ENCODE measurements at places on chromosomes 5 and 9.
A peak's percentile ranks its signal among the peaks of the same experiment; 100 is the strongest.

DNA sequence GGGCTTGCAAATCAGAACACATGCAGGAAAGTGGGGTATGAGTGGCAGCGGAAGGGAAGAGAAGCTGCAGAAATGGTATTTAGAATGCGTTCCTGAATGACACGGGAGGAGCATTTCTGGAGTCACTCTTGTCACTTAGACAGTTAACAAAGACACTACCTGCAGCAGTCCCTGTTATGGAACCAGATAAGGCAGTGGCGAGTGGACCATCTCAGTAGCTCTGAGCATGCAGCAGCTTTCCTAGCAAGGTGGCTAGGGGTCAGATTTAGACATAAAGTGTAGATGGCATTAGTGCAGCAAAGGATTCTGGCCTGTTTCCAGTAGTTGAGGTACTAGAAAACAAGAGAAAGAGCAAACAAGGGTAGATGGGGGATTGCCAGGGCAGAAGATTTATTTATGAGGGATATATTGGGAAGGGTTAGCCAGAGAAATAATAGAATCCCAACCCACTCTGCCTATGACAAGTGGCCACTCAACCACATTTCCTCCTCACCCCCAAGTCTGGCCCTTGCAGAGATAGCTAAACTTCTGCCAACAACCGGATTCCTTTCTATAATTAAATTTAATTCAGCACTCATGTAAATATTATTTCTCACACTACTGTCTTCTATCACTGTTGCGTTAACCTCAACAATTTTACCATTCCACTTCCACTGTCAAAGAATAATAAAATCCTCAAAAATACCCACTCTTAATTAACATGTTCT, 201.6 kb downstream of the DCP2 start:
- no peak for DNase-seq

GRCh38 chr5:132460846-132461568, 29.6 kb downstream of the IRF1 start:
- no peak for DNase-seq

DNA sequence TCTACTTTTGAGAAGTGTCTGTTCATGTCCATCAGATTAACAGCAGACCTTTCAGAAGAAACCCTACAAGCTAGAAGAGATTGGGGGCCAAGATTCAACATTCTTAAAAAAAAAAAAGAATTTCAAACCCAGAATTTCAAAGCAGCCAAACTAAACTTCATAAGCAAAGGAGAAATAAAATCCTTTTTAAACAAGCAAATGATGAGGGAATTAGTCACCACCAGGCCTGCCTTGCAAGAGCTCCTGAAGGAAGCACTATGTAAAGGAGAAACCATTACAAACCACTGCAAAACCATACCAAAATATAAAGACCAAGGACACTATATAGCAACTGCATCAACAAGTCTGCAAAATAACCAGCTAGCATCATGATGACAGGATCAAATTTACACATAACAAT, 124.6 kb upstream of the PDE4D start:
- DNase-seq, result no peak

DNA sequence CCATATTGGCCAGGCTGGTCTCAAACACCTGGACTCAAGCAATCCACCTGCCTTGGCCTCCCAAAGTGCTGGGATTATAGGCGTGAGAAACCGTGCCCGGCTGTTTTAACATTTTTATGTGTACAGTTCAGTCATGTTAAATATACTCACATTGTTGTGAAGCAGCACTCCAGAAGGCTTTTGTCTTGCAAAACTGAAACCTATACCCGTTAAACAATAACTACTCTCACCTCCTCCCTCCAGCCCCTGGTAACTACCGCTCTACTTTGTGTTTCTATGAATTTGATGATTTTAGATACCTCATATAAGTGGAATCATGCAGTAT, 23.1 kb upstream of the SHB start:
- DNase-seq, result no peak

DNA sequence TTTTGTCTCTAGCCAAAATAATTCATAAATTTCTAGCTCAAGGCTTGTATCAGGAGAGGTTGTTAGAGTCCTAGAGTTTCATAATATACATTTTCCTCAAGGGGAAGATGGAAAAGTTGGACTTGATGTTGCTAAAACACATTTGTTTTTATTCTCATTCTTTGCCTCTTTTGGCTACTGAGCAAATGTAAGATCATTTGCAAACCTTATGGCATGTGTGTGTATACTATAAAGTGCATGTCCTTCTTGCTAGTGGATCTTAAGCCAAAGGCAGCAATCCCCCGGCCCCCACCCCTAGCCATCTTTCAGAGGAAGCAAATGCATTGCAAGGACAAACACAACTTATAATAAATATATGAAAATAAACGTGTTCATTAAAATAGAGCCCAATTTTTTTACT, 43.0 kb downstream of the ADAMTSL1 start:
- no peak for DNase-seq

- no peak for DNase-seq
Measured at GRCh38 chr9:92528522-92528849, 7.3 kb downstream of the ECM2 start.

DNA sequence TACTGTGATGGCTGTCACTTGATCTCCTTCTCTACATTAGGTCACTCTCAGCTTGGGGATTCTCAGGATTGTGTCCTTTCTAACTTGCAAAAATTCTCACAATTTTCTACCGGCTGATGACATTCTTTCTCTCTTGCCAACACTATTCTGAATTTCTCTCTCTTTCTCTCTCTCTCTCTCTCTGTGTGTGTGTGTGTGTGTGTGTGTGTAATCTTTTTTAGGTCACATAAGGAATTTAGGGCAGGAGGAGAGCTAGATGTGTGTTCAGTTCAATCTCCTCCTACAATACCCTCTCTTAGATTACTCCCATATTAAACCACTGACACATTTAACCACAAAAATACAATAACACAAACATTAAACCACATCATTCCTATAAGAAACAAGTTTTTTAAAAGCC, 242.3 kb upstream of the NREP start:
- DNase-seq, result no peak

GRCh38 chr9:89842267-89842768, 237.5 kb downstream of the GADD45G start:
- DNase-seq, result no peak

- peak; percentile 19 for DNase-seq
Measured at GRCh38 chr5:178895615-178896571, at the start of gene ZFP2. TSS of gene ZFP2 (plus strand) at chr5:178895913. CDS start at chr5:178931314, 35,401 bp downstream.

DNA sequence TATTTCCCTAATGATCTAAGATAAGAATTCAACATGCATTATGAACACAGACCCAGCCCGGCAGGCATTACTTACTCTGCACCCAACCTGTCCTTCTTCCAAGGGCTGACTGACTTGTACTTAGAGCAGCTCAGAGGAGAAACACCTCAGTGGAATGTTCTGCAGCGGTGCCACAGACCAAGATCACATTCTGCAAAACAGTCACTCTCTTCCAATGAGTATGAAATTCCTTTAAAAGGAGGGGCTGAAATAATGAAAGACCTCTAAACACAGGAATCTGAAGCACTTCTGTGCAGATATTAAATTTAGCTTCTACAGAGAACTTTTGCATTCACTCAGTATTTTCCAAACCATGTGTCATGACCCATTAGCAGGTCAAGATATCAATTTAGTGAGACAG, 172.9 kb downstream of the ZDHHC21 start:
- DNase-seq, result no peak

- DNase-seq, result no peak
Measured at GRCh38 chr9:125654121-125654520, 52.9 kb downstream of the MAPKAP1 start.

- DNase-seq, result no peak
Measured at GRCh38 chr9:137988701-137989100, 111.1 kb downstream of the CACNA1B start.

GRCh38 chr5:164073081-164073480, 567.7 kb downstream of the MAT2B start:
- no peak for DNase-seq

DNA sequence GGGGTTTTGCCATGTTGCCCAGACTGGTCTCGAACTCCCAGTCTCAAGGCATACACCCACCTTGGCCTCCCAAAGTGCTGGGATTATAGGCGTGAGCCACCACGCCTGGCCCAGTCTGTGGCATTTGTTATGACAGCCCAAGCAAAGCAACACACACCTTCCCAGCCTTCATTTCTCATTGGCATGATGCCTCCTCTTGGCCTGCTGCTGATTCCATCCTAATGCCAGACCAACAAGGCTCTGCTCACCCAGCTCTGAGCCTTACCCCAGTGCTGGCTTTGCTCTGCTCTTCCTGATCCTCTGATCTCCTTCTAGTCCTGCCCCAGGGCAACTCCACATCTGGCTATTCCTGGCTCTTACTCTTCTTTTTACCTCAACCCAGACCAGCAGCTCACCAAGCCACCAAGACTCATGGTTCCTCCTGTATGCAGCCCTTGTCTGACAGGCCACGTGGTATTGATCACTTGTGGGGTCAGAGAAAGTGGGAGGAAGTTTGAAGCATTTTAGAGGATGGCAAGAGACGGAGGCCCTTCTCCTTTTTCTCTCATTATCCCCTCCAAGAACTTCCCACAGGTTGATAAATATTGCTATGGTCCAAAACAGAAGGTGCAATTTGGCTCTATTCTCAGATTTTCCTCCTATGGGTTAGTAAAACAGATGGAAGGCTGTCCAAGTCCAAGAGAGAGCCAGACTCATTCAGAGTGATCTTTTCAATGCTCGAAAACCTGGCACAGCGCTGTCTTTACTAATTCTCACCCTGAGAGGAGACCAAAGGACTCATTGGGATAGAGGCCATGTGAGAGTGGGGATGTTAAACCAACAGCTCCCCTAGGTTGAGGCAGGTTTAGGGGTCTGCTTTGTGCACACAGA, 958 bp downstream of the CD180 start:
- no peak for DNase-seq

- no peak for DNase-seq
Measured at GRCh38 chr5:126182971-126183695, 240.1 kb upstream of the GRAMD2B start.

- DNase-seq, result no peak
Measured at GRCh38 chr5:58412932-58413331, 47.0 kb downstream of the PLK2 start.

GRCh38 chr5:130652176-130652575, 512.9 kb downstream of the HINT1 start:
- DNase-seq, result no peak

GRCh38 chr5:169904508-169904907, 75.8 kb downstream of the INSYN2B start:
- DNase-seq, result no peak

DNA sequence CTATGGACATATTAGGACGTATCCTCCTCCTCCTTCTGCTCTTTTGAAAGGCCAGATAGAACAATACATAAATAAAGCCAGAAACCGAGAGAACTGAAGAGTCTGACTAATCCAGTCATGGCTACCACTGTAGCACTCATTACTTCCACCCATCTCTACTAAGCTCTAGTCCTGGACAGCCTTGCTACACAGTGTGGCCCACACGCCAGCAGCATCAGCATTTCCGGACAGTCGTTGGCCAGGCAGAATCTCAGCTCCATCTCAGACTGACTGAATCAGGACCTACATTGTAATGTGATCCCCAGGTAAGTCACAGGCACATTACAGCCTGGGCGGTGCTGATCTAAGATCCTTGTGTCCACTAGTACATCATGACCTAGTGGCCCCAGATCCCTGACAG, 182.9 kb downstream of the DRD1 start:
- no peak for DNase-seq

GRCh38 chr9:847505-847904, 6.0 kb downstream of the DMRT1 start:
- no peak for DNase-seq

DNA sequence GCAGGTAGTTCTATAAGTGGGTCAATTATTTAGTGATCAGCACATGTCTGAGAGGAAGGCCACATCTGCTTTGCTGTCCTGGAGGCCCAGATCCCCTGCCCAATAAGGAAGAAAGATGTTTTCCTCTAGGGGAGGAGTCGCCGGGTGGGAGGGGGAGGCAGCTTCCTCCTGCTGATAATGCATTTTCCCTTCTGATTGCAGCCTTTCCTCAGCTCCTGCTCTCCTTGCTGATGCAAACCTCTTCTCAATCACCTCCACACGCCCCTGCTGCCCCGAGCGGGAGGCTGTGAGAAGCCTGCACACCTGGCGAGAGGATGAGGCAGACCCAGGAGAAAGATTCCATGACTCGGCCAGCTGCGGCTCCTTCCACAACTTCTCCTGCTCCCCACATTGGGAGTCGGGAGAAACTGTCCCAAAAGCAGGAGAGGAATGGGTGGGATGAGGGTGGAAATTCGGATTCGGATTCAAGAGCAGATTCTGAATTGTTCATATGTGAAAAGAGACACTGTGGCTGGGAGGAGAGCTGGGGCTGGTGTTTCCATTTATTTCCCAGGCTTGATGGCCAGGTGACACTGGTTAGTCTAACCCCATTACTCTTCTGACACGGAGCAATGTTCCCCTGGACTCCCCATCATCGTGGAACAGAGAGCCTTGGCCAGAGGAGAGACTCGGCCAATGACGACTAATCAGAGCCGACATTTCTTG, 6.8 kb upstream of the NTNG2 start:
- DNase-seq, result no peak

DNA sequence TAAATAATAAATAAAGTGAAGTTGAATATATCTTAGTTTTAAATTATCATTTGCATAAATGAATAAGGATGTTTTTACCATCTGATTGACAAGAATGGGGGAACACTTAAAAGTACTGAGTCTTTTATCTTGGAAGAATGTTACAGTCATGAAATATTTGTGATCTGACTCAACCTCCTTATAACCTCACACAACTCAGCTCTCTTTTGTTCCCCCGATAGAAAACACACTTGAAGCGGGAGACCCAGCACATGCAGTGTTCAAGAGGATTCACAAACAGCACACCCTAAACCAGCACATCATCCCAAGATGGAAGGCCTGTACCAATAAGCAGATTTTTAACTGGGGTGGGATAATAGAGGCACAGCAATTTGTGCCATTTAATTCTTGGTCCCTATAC, 15.5 kb downstream of the BAAT start:
- no peak for DNase-seq

DNA sequence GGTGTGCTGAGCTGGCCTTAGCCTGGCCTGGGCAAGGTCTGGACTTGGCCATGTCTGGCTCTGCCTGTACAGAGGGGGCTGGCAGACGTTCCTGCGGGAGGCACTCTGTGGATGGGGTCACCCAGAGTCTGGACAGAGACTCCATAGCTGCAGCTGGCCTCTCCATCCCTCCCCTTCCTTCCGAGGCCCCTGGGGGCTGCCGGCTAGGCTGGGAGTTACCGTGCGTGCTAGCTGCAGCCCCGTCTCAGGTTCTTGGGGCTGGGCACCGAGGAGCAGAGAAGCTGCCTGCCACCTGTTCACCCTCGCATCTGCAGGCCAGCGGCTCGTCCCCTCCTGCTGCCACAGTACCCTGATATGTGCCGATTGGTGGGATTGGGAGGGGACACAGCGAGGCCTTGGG, 63.4 kb downstream of the RXRA start:
- DNase-seq, result no peak

- DNase-seq, result no peak
Measured at GRCh38 chr5:93578813-93579691, 2.0 kb downstream of the NR2F1-AS1 start.

All from activated CD4-positive, alpha-beta T cell treated with anti-CD3 and anti-CD28 coated beads for 24 hours (primary cell).